ENCODE measurements at places on chromosomes 12 and 14. TPM values are rescaled to one million over a fixed set of nuclear protein-coding genes. Genes with fewer than 3 reads are reported as not detected.

The DDX23 gene
- total RNA-seq, result 78.8 TPM

The KLRC1 gene
- total RNA-seq, result not detected

The PCBP2 gene
- total RNA-seq, result 607 TPM

The EIF2S3B gene
- total RNA-seq, result 0.29 TPM

The BDKRB1 gene
- 0.38 TPM for total RNA-seq

The BATF gene
- not detected for total RNA-seq

The CFAP54 gene
- 1.3 TPM for total RNA-seq

The CARMIL3 gene
- total RNA-seq, result 0.75 TPM

The PRH1 gene
- total RNA-seq, result 2.8 TPM

The P2RX7 gene
- not detected for total RNA-seq

The PRB2 gene
- not detected for total RNA-seq

The NACA gene
- total RNA-seq, result 1,538 TPM

The RND1 gene
- 4.3 TPM for total RNA-seq

The KIF21A gene
- total RNA-seq, result 25.0 TPM

The CLEC7A gene
- not detected for total RNA-seq

All from A549 treated with GW870086 at 1 μM for 4 hours (cell line).